ENCODE measurements at places on chromosomes 7 and 10.

DNA sequence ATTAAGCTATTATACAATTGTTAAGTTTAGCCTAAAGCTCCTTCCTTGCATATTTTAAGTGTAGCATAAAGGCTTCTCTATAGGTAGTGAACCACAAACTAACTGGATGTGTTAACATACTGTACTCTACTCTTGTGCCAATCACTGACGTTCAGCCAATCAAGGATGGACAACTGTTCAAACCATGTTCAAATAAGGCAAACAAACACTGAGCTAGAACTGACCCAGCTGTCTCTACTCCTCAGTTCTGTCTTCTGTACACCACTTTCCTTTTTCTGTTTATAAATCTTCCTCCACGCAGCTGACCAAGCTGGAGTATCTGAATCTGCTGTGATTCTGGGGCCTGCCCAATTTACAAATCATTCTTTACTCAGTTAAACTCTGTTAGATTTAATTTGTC, 188.7 kb upstream of the MBL2 start:
- DNase-seq, result no peak

GRCh38 chr10:12435348-12435747, 86.0 kb downstream of the CAMK1D start:
- no peak for DNase-seq

GRCh38 chr7:150845421-150845861, 6.9 kb upstream of the AOC1 start:
- no peak for DNase-seq

GRCh38 chr10:67837541-67838314, at the start of gene DNAJC12:
Gene DNAJC12, minus strand, starts transcription at chr10:67838188. Its CDS starts 177 bp downstream, at chr10:67838011.
- DNase-seq, result no peak

- no peak for DNase-seq
These were observed 26.3 kb upstream of the CAPZA2 start for GRCh38 chr7:116836048-116836447.
